ENCODE measurements at places on chromosomes 11 and 22.

- peak; percentile 49 for DNase-seq
These were observed 152.8 kb downstream of the NCAM1 start for GRCh38 chr11:113113801-113114704.

- no peak for DNase-seq
These were observed 83.2 kb downstream of the TRIM29 start for GRCh38 chr11:120054753-120055045.

GRCh38 chr11:78300108-78300839, 111.6 kb downstream of the USP35 start:
- no peak for DNase-seq

DNA sequence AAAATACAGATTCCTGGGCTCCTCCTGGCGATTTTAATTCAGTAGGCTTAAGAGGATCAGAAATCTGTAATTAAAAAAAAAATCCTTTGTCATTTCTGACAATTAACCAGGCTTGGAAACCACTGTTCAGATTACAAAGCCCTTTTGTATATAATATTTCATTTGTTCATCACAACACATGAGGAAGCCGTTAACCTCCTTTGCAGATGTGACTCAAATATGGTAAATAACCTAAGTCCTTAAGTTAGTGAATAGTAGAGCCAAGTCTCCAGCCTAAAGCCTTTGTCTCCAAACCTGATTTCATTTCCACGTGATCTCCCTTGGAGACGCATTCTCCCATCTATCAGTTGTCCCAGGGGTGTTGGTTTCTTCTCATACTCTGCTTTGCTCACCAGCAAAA, 67.6 kb downstream of the UBASH3B start:
- no peak for DNase-seq

GRCh38 chr22:22479999-22480532, 28.5 kb downstream of the ZNF280B start:
- DNase-seq: no peak

- no peak for DNase-seq
These were observed 69.4 kb downstream of the ARL14EP start for GRCh38 chr11:30392221-30392784.

GRCh38 chr11:77106321-77106720, 3.7 kb downstream of the OMP start:
- DNase-seq: peak; percentile 49

- DNase-seq: no peak
These were observed 7.7 kb downstream of the CD44 start for GRCh38 chr11:35146711-35147110.

DNA sequence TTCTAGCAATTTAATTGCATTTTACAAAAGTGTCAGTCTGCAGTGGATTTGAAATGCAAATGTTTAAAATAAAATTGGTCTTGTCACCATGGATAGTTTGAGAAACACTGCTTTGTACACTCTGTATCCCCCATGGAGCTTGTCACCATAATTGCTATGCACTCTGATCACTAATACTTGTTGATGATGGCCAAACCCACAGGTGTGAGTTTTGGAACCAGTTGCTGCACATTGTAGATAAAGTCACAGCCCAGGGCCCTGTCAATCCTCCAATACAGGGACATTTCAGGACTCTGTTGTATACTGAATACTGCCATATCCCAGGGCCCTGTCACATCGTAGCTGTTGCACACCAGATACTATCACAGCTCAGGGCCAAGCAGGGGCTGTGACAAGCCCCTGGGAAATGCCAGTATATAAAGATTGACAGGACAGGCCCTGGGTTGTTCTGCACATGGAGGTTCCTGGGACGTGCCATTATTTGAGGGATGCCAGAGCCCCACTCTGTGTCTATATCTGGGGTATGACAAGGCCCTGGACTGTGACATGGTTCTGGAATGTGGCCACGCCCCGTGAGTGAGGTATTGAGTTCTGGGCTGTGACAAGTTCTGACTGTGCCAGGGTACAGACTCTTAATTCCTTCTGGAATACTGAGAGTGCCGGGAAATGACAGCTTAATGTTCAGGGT, 27.9 kb upstream of the SMPD1 start:
- no peak for DNase-seq

DNA sequence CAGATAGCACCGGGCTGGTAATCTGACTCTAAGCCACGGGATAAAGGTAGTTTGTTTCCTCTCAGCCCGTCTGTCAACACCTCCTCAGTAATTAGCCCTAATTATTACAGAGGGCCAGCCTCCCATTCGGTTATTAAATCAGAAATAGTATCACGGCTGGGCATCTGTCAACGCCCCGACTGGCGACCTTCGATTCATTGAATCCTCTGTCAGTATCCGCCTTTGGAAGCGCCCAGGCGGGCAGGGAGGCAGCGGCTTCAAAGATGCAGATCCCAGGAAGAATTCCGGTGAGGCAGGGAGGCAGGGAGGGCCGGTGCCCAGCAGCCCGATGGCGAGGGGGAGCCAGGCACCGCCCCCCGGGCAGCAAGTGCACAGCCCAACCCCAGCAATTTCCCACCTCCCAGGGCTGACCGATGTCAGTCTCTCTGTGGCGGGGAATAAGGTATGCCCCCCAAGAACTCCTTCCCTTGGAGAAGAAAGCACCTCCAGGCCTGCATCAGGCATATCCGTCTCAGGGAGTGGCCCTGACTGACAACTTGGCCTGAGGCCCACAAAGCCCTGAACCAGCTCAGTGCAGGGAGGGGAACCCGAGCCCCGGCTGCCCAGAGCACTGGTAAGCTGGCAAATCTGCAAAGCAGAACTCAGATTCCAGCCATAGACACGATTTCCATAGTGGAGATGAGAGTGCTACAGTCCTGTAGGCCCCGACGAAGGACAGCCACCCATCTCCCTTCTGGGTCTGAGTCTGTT, 11.4 kb downstream of the GNB1L start:
- DNase-seq: no peak

Data from PC-9 (cell line).